ENCODE measurements at places on chromosomes 5 and 9. TPM values are rescaled to one million over a fixed set of nuclear protein-coding genes. Genes with fewer than 3 reads are reported as not detected.

DDX4 gene
- total RNA-seq: not detected

TLR4 gene
- not detected for total RNA-seq

IL13 gene
- total RNA-seq: 14.9 TPM

- DNase-seq: no peak
Measured at GRCh38 chr9:105038051-105038450, 110.1 kb upstream of the ABCA1 start.

DNA sequence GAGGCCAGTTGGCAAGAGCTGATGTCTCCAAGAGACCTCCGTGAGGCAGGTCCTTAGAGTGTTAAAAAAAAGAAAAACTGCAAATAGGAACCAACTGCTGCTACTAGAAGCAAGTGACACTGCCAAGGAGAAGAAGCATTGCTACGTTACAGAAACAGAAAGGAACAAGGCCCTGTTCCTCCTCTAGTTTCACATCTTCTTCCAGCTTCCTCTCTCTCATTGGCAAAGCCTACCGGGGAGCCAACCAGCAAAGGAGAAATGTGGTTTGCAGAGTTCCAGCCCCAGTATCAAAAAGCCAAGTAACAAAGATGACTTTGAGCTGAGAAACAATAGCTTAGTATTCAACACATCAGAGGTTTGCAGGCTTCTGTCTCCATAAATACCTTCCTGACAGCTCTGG, 145.9 kb downstream of the PRELID2 start:
- no peak for DNase-seq

- DNase-seq: no peak
Measured at GRCh38 chr9:135741276-135742219, 39.6 kb downstream of the KCNT1 start.

DNA sequence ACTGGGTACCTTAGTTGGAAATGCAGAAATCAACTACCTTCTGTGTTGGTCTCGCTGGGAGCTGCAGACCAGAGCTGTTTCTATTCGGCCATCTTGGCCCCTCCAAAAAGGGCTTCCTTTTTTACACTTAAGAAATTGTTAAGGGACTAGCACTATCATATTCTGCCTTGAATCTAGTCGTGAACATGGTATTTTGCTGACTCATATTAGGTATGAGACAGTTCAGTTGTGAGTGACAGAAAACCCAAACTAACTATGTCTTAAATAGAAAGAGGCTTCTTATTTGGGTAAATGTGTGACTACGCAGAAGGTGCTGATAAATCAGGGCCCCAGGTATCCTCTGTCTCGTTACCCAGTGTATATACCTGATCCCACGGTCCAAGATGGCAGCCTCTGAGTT, 298.2 kb downstream of the EDIL3 start:
- no peak for DNase-seq

DNA sequence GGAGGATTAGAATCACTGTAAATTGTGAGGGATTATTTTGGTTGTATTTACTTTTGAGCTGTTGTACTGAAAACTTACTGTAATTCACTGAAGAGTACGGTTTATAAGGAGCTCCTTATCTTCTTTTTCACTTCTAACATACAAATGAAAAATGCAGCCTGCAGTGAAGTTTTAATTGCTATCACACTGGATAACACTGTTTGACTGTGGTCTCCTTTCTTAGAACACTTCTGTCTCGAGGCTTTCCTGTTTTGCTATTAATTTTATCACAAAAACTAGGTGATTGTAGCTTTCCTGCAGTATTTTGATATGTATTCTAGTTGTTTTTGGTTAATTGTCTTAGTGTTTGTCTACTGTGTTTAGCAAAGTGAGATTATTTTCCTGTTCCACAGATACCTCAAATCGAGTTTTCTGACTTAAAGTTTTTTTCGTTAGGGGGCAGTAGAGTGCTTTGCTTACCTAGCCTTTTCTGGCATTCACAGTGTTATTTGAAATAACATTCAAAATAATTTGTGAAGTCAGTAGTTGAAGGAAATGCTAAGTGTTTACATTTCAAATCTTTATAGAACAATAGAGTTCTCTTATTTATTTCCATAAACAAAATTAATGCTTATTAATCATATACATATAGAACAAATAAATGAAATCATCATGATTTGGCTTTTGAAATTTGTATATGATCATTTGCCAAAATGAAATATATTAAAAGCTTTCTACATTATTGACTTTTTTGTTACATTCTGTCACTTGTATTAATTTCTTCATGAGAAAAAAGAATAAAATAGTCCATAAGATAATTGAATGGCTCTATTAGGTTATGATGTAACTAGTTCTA, 52.9 kb downstream of the COMMD10 start:
- DNase-seq: no peak

DNA sequence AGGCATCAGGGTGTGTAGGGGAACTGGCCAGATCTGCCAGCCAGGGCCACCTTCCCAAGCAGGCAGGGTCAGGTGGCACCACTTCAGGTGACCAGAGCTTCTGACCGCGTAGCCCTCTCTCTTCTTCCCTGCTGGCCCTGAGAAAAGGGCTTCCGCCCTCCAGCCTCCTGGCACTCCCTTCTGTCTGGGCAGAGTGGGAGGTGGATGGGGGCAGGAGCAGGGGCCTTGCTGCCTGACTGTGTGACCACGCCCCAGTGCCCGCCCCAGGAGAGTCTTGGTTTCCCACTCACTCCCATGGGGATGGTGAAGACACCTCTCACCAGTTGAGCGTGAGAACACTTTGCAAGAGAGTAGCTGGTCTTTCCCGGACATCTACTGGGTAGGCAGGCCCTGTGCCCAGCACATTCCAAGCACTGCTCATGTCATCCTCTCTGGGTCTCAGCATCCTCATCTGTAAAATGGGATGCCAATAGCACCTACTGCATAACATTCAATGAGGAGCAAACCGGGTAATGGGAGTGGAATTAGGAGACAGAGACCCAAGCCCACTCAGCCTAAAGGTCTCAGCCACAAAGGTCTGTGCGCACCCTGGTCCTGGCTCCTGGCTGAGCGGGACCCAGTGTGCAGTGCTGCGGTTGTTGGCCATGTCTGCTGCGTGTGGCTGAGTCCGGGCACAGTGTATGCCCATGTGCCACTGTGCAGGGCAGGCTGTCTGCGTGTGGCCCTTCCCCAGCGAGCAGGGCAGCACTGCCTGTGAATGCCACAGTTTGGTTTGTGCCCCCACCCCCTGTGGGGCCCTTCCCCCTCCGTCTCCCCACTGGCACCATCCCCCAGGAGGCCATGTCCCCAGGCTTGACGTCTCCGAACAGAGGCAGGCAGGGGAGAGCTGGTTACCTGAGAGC, 179.1 kb upstream of the IER5L start:
- no peak for DNase-seq

DNA sequence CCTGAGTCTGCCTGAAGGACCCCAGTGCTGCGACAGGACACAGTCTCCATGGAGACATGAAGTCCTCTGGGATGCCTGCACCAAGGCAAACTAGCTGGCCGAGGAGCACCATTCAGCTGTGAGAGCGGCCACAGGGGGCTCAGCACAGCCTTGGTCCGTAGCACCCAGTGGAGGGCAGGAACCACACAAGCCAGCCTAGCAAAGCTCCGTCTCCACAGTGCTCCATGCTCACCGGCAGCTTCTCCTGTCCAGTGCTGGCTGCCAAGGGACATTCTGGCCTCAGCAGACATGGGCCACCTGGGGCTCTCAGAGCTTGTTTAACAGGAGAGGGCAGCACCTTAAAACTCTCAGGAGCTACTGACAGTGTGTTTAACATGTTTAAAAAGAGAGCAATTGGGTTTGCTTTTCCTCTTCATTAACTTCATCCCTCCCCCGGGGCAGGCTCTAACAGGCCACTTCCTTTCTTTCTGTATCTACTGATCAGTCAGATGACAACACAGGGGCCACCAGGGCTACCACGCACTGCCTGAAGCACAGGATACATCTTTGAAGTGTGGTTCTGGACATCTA, 57.0 kb downstream of the SECISBP2 start:
- peak; percentile 49 for DNase-seq

DNA sequence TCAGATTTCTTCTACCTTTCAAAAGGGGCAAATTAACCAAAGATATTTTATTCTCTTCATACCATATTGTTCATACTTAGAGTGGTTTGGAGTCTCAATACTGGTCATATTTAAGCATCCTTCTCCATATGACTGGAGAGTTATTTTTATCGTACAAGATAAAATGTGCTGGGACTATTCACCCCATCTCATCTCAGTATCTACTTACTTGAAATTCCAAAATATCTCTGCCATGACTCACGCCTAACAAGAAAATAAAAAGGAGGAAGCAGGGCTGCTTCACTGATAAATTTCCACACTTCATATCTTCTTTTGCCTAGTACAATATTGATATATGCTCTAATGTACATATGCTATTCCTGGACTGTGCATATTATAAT, 277.9 kb upstream of the CDH9 start:
- no peak for DNase-seq

Measured in activated CD4-positive, alpha-beta memory T cell treated with anti-CD3 and anti-CD28 coated beads for 36 hours (primary cell).